ENCODE measurements at places on chromosomes 5 and 9.

DNA sequence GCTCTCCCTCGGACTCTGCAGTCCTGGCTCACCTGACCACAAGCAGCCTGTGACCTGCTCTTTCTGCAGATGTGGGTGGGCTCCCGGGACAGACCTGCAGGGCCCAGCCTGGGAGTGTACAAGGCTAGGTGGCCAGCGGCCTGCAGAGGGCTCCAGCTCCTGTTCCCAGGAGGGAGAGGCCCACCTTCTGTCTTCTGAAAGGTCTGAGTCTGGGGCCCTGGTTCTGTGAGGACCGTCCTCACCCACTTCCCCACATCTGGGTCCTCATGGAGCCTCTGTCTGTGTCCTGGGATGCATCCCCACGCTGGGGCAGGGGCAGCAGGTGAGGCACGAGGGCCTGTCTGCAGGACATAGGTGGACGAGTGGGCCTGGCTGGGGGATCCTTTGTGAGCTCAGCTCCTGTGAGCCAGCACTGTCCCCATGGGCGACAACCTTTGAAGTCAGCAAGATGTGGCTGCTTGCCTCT is 43.7 kb downstream of the PHF2 start:
- H3K4me1 ChIP-seq = no peaks in the 10 kb centered on the region
- H3K36me3 ChIP-seq = no peaks in the 10 kb centered on the region

- no peak overlapping the region for H3K27ac ChIP-seq
- H3K36me3 ChIP-seq = no peaks in the 10 kb centered on the region
- 0 out of 2 replicates have a peak, but pooled peaks cover 6% of the 10 kb centered on the region for H3K27me3 ChIP-seq
- DNase-seq = peak; percentile 72
- no peak overlapping the region for H3K4me3 ChIP-seq
These were observed 17.0 kb downstream of the CAMK2A start for GRCh38 chr5:150272531-150272930.

DNA sequence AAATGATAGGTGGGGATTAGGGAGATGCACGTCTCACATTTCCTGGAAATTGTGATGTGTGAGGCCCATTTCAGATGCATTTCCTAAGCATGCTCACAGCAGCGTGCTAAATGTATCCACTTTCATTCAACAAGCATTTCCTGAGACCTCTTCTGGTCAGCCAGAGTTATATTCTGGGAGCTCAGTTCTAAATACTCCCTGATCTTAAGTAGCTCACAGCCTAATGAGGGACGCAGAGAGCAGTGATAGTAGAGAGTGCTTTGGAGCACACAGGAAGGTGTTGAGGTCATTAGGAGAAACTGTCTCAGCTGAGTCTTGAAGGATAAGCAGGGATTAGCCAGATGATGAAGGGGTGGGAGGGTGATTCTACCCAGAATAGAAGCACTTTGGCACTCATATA is 46.2 kb upstream of the FSD1L start:
- no peaks in the 10 kb centered on the region for H3K36me3 ChIP-seq
- no peak overlapping the region for H3K27ac ChIP-seq
- no peak overlapping the region for H3K4me3 ChIP-seq
- H3K27me3 ChIP-seq = no peaks in the 10 kb centered on the region
- no peak for DNase-seq

- H3K4me1 ChIP-seq = peaks cover 28% of the 10 kb centered on the region
- peak overlapping the region; percentile 26 for H3K27ac ChIP-seq
- no peak for DNase-seq
- H3K36me3 ChIP-seq = no peaks in the 10 kb centered on the region
These were observed 616 bp downstream of the ABL1 start for GRCh38 chr9:130835441-130836298.

DNA sequence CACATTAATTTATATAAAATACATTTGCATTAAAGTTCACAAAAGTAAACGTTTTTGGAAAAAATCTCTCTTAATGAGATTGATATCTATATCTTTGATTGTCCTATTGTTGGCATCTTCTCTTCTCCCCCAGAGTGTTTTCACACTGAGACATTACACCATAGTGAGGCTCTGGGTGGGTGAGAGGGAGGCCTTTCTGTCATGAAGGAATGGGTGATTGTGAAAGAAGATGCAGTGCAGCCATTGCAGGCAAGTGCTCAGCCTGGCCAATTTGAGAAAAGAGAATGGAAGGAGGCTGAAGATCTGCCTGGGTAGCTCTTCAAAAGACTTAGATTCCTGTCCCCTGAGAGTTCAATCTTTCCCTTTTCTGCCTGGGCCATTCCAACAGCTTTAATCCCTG is 140.8 kb downstream of the SLC12A2 start:
- no peak for DNase-seq
- H3K4me1 ChIP-seq = peaks cover 22% of the 10 kb centered on the region
- no peaks in the 10 kb centered on the region for H3K27me3 ChIP-seq
- no peak overlapping the region for H3K27ac ChIP-seq
- no peaks in the 10 kb centered on the region for H3K36me3 ChIP-seq

DNA sequence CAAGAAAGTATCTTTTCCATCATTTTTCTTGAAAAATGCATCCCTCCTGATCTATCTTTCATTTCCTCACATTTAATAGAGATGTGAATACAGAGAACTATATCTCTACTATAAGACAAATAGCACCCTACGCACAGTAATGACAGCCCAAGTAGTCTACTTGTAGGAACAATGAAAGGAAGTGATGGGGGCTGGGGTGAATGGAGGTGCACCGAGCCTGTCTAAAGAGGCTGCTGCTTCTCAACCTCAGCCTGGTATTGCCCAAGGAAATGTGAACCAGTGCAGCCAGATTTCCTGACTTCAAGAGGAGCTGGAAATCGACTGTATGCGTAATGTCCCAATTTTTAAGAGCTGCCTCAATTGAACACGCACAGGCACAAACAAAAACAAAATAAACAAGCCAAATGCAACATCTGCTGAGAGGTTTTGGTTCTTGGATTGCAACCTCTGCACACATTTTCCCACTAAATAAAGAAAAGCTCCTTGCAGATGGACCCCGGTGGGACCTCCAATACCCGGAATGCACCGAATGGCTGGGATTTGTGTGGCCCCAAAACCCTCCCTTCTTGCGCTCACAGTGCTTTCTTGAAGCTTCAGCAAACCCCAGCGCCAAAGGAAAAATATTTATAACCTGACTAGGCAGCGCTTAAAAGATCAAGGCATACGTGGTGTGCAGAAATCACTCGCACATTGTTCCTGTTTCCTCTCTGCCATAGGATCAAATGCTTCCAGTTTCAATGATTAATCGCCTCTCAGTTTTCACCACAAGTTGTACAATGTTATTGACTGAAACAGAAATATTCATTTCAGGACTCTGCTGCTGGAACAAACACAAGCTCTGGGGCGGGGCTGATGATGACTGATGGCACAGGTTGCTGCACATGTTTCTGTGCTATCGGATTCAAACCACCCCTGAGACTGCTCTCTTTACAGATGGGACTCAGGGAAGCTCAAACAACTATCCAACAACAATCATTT is 68.3 kb downstream of the KCNIP1 start:
- no peaks in the 10 kb centered on the region for H3K36me3 ChIP-seq
- H3K27me3 ChIP-seq = peaks cover 67% of the 10 kb centered on the region
- DNase-seq = peak; percentile 12
- no peak overlapping the region for H3K4me3 ChIP-seq
- no peak overlapping the region for H3K27ac ChIP-seq

GRCh38 chr9:113912816-113913215 is 36.7 kb downstream of the ZNF618 start:
- no peak for DNase-seq
- no peaks in the 10 kb centered on the region for H3K36me3 ChIP-seq
- H3K27ac ChIP-seq = no peak overlapping the region

GRCh38 chr5:138102454-138103318 is 18.9 kb downstream of the WNT8A start:
- no peaks in the 10 kb centered on the region for H3K27me3 ChIP-seq
- H3K27ac ChIP-seq = no peak overlapping the region
- DNase-seq = no peak
- no peak overlapping the region for H3K4me3 ChIP-seq
- no peaks in the 10 kb centered on the region for H3K36me3 ChIP-seq
- H3K4me1 ChIP-seq = no peaks in the 10 kb centered on the region

DNA sequence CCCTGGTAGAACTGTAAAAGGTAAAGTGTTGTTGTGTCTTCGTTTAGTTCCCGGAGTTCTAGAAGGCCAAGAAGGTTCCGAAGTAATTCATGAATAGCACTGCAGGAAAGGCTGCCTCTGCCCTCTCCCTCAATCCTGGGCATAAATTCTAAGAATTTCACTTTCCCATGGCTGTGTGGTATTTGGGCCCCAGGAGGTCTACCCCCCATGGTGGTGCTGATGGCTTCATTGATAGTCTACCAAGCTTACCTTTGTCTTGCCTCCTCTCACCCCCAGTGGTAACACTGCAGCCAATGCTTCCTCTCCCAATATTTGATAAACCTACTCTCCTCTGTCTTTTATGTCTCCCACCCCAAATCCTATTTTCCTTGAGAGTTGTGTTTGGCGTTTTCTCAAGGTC is 39.5 kb downstream of the ADAMTS16 start:
- H3K27ac ChIP-seq = no peak overlapping the region
- H3K27me3 ChIP-seq = no peaks in the 10 kb centered on the region
- no peak for DNase-seq
- no peak overlapping the region for H3K4me3 ChIP-seq
- H3K36me3 ChIP-seq = no peaks in the 10 kb centered on the region

DNA sequence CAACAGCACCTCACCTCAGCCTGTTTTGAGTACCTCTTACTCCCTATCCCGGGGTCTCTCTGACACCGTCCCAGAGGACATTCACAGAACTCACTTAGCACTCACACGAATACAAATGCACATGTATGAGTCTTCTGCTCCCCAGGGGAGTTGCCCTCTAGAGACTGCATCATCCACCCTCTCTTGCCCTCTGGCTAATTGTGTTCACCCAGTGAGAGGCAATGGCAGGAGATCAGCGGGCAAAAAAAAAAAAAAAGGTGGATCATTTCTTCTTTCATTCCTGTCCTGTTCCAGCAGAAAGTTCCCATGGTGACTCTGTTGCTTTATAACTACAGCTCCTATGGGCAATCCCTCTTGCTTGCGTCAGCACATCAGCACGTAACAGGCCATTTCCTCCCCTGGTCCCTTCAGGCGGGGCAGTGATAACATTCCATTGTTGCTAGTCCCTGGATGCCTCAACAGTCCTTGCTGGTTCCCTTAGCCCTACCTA is 23.5 kb upstream of the SNX2 start:
- no peaks in the 10 kb centered on the region for H3K36me3 ChIP-seq
- H3K27me3 ChIP-seq = no peaks in the 10 kb centered on the region
- DNase-seq = no peak
- peaks cover 2% of the 10 kb centered on the region for H3K4me1 ChIP-seq

DNA sequence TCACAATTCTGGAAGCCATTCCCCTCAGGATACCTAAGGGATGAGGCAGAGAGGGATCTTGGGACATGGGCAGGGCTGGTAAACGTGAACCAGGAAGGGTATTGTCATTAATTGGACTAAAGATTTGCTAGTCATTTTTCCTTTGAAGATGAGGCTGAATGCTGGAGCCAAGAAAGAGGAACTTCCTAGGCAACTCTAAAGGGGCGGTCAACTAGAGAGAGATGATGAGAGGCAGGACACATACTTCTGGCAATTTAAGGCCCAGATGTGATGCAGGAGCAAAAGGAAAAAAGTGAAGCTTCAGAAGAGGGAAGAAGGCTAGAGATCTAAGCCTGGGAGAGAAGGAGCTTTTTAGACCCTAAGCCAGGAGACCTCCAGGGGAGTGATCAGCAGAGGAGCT is 5.6 kb downstream of the GBA2 start:
- H3K27me3 ChIP-seq = no peaks in the 10 kb centered on the region
- peaks cover 40% of the 10 kb centered on the region for H3K36me3 ChIP-seq
- H3K4me3 ChIP-seq = no peak overlapping the region
- no peak overlapping the region for H3K27ac ChIP-seq

GRCh38 chr9:38071470-38072134 is 2.6 kb upstream of the SHB start:
- peaks cover 21% of the 10 kb centered on the region for H3K4me1 ChIP-seq
- no peak overlapping the region for H3K27ac ChIP-seq
- no peak overlapping the region for H3K4me3 ChIP-seq
- no peaks in the 10 kb centered on the region for H3K27me3 ChIP-seq
- DNase-seq = no peak

- H3K4me1 ChIP-seq = peaks cover 75% of the 10 kb centered on the region
- H3K27me3 ChIP-seq = no peaks in the 10 kb centered on the region
- peak; percentile 100 for DNase-seq
- H3K27ac ChIP-seq = peak overlapping the region; percentile 88
These were observed 84.4 kb downstream of the ADRB2 start for GRCh38 chr5:148910686-148911361.

GRCh38 chr5:62043289-62044280 is 262.4 kb upstream of the KIF2A start:
- peaks cover 18% of the 10 kb centered on the region for H3K27me3 ChIP-seq
- no peak overlapping the region for H3K27ac ChIP-seq
- DNase-seq = no peak
- no peak overlapping the region for H3K4me3 ChIP-seq
- no peaks in the 10 kb centered on the region for H3K36me3 ChIP-seq

DNA sequence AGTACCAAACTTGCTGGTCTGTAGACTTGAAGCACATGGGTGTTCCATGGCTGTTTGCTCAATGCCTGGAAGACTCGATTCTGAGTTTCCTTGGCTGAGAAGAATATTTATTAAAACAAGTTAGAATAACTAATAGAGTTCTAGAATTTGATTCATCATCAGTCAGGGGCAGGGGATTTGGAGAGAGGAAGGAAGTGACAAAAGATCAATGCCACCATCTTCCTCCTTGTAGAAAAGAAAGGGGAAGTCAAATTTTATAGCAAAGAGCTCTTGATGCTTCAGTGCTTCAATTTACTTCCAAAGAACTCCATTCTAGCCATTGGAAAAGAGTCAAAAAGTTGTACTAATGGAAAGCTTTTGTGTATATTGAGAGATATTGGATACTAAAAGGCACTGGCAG is 236.3 kb downstream of the MCTP1 start:
- no peaks in the 10 kb centered on the region for H3K27me3 ChIP-seq
- no peak overlapping the region for H3K27ac ChIP-seq
- no peak overlapping the region for H3K4me3 ChIP-seq
- no peaks in the 10 kb centered on the region for H3K36me3 ChIP-seq
- H3K4me1 ChIP-seq = no peaks in the 10 kb centered on the region

DNA sequence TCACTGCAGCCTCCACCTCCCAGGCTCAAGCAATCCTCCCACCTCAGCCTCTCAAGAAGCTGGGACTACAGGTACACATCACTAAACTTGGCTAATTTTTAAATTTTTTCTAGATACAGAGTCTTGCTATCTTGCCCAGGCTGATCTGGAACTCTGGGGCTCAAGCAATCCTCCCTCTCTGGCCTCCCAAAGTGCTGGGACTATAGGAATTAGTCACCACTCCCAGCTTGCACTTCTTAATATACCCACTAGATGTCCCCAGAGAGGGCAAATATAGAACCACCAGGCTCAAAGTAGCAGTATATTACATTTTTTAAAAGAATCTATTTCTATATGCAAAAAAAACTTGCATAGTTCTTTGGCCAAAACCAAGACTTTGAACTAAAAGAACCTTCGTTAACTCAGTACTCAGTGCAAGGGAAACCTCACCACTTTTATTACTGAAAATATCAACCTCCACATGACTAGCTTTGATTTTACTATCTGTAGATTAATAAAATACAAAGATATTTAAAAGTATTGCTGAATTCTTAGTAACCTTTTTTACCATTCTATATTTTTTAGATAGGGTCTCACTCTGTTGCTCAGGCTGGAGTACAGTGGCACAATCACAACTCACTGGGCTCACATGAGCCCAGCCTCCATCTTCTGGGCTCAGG is 25.8 kb upstream of the HSD17B3 start:
- H3K4me1 ChIP-seq = peaks cover 16% of the 10 kb centered on the region
- no peaks in the 10 kb centered on the region for H3K36me3 ChIP-seq
- H3K4me3 ChIP-seq = no peak overlapping the region
- peak; percentile 80 for DNase-seq

All from PC-3 (cell line).